ENCODE measurements at places on chromosomes 7 and 10.

DNA sequence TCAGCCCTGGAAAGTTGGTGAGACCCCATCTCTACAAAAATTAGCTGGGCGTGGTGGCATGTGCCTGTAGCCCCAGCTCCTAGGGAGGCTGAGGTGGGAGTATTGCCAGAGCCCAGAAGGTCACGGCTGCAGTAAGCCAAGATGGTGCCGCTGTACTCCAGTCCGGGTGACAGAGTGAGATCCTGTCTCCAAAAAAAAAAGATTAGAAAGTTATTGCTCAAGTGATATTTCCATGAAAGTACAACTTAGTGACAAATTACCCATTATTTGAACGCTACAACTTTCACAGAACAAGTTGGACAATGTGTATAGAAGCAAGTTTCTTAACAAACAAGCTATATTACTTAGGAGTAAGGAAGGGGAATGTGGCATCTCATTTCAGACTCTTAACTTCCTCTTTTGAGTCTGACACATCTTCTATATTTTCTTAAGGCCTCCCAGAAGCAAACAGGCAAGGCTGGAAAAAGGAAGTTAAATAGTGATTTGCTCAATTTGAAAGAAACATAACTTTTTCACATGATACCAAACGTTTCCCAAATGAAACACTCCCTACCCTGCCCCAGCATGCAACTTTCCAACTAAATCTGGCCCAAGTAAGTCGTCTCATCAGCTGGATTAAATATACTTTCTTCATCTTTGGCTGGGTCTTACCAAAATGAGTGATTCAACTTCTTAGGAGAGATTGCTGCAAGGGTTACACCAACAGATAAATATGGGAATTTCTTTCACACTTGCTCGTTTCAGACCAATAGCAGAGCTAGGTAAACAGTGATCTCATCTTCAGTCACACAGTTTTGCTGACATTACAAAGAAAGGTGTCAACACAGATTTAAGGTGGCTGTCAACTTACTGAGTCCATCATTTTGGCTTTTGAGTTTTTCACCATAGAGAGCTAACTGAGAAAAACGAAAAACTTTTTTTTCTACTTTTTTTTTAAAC, 66.3 kb upstream of the KLF6 start:
- no peak for DNase-seq

DNA sequence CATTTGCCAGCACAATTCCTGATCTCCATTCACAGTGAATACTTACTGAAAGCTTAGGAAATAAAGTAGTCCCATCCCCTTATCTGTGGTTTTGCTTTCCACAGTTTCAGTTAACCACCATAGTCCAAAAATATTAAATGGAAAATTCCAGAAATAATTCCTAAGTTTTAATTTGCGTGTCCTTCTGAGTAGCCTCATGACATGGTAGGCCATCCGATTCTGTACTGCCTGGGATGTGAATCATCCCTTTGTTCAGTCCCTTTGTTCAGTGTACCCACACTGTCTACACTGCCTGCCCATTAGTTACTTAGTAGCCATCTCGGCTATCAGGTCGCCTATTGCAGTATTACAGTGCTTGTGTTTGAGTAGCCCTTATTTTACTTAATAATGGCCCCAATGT, 14.2 kb downstream of the RAB11FIP2 start:
- no peak for DNase-seq

DNA sequence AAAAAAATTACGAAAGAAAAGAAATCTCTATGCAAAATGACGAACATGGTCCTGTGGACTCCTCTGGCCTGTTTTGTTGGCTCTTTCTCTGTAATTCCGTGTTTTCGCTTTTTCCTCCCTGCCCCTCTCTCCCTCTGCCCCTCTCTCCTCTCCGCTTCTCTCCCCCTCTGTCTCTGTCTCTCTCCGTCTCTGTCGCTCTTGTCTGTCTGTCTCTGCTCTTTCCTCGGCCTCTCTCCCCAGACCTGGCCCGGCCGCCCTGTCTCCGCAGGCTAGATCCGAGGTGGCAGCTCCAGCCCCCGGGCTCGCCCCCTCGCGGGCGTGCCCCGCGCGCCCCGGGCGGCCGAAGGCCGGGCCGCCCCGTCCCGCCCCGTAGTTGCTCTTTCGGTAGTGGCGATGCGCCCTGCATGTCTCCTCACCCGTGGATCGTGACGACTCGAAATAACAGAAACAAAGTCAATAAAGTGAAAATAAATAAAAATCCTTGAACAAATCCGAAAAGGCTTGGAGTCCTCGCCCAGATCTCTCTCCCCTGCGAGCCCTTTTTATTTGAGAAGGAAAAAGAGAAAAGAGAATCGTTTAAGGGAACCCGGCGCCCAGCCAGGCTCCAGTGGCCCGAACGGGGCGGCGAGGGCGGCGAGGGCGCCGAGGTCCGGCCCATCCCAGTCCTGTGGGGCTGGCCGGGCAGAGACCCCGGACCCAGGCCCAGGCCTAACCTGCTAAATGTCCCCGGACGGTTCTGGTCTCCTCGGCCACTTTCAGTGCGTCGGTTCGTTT, 83.5 kb upstream of the SLF2 start:
- DNase-seq: no peak

DNA sequence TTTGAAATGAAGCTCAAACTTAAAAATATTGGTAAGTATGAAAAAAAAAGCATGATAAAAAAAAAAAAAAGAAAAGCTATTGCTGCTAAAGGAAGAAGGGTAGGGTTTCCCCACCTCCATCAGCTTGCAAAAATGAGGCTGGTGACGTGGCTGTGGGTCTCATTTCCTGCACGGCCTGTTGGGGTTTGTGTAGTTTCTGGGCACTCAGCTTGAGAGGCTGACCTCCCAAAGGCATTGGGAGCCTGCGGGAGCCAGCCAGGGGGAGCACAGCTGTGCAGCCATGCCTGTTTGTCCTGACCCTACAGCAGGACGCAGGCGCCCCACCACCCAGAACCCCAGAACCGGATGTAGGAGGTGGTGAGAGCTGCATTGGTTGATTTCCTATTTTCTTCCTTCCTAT, 48.8 kb upstream of the CARD11 start:
- peak; percentile 55 for DNase-seq

GRCh38 chr10:21519941-21520436, 5.5 kb downstream of the SKIDA1 start:
- no peak for DNase-seq

DNA sequence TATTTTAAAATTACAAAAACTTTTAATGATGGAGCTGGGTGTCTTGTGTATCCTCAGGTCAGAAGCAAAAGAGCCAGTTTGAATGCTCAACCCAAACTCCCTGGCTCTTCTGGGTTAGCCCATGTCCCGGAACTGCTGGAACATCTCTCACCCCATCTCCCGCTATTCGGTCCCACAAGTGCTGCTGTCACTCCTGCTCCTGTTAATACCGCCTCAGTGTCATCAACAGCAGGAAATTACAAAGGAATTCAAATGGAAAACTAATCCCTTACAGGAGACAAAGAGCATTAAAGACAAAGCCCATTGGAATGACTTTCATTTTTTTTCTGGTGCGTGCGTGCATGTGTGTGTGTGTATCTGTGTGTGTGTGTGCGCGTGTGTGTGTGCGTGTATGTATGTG, 112.0 kb upstream of the C7orf33 start:
- no peak for DNase-seq

GRCh38 chr7:155339474-155339873, 41.8 kb downstream of the INSIG1 start:
- DNase-seq: no peak
